ENCODE measurements at places on chromosomes 13 and 19. TPM values are rescaled to one million over a fixed set of nuclear protein-coding genes. Genes with fewer than 3 reads are reported as not detected.

GRCh38 chr13:114055766-114056165, 76.7 kb downstream of the RASA3 start:
- DNase-seq = no peak

DNA sequence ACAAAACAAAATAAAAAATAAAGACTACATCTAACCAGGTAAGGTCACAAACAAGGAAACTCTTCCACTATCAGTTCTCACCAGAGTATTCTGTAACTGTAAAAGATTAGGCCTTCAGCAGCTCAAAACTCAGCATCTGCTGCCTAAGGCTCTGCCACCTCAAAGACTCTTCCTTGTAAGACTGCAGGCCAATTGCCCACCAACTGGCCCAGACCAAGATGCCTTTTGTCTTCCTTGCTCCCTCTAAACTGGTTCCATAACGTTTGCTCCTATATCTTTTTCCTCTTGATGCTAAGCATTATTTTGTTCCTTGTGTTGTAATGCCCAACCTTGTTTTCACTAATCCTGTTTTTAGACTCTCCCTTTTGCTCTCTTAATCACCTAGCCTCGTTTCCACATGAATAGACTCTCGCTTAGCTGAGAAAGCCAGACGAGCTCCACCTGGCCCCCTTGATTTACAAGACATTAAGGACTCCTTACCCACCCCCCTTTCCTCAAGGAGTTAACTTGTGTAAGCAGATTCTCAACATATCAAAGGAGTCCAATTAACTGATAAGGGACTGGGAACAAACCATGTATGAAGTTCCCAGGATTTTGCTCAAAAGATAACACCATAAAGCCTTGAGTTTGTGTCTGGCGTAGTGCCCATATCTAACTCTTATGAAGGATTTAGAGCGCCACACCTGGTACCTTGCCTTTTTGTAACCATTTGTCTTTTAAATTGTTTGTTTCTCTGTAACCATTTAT, 1.5 kb downstream of the ZNF814 start:
- no peak for DNase-seq

- no peak for DNase-seq
Measured at GRCh38 chr13:110272651-110273050, 34.3 kb downstream of the COL4A1 start.

GRCh38 chr13:78317030-78317429, 286.3 kb downstream of the POU4F1 start:
- no peak for DNase-seq

DNA sequence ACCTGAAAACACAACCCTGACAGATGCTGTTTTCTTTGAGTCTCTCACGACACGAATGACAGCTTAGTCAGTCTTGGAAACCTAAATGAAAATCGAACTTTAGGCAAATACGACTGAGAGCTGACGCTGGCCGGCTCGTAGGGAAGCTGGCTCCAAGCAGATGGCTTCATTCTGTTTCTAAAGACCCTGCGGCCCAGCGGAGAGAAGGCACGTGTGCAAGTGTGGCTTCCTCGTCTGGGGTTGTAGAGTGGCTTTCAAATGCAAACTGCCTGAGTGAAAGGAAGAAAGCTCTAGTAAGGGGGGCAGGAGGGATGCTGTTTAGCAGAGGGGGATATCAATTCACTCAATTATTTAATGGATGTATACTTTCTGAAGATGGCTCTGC, 26.1 kb upstream of the TIMM44 start:
- DNase-seq = no peak

GRCh38 chr13:27918041-27918917, 1.5 kb upstream of the PDX1 start:
- no peak for DNase-seq

GRCh38 chr13:22848539-22849052, 332.2 kb upstream of the SGCG start:
- no peak for DNase-seq

DNA sequence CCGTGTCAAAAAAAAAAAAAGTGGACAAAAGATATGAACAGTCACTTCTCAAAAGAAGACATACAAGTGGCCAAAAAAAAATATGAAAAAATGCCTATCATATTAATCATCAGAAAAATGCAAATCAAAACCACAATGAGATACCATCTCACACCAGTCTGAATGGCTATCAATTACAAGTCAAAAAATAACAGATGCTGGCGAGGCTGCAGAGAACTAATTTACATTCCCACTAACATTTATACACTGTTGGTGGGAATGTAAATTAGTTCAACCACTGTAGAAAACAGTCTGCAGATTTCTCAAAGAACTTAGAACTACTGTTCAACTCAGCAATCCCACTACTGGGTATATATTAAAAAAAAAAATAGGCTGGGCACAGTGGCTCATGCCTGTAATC, 26.5 kb upstream of the FOXO1 start:
- no peak for DNase-seq

DNA sequence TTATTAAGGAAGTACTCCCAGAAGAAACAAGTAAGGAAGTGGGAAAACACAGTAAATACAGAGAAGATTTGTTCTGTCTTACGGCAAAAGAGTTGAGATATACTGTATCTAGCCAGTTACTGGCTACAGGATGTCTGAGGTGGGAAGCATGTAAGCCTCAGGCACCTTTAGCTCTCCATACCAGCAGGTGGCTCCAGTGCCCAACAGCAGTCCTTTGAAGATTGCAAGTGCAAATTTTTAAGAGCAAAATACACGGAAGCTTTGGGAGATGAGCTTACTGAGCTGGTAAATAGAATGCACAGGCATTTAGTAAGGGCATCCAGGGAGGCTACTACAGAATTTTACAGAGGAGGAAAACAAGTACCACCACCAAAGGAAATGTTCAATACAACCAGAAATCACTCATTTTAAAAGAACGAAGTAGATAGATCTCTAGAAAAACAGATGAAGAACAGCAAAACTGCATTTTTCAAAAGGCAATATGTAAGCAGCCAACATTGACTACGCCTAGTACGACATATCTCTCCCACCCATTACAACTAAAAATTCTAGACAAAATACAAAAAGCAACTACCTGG, 57.9 kb upstream of the VSTM2B start:
- DNase-seq = peak; percentile 76

- DNase-seq = no peak
Measured at GRCh38 chr13:77863144-77863543, 55.5 kb downstream of the EDNRB start.

- DNase-seq = no peak
Measured at GRCh38 chr13:23231241-23231640, 50.5 kb downstream of the SGCG start.

DNA sequence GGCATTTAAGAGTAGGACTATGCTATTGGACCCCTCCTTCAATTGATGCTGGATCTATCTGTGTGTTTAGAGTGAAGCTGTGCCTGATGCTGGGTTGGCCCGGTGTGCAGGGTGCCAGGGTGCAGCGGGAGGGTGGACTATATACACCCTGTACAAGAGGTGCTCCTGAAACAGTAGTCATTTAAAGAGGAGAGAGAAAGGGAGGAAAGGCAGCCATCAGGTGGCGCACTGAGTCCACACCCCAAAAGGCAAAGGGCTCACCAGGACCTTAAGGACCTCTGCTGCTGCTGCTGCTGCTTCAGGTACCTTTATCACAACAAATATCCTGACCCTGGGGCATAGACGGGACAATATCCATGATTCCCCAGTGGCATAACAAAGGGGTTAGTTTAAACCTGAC, 39.4 kb downstream of the ZNF136 start:
- DNase-seq = peak; percentile 79

DNA sequence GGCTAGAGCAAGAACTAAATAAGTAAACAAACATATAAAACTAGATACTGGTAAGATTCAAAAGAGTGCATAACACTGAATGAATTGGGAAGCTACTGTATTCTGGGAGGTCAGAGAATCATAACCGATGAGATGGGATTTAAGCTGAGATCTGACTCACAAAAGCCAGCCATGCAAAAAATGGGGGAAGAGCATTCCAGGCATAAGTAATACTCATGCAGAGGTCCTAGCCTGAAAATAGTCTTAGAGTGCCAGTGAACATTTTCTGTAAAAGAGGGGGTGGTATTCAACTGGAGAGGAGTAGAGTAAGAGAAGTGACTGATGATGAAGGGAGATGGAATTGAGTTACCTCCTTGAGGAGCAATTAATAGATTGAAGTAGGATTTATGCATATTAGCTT, 872.0 kb upstream of the GPC6 start:
- no peak for DNase-seq

- DNase-seq = peak; percentile 74
Measured at GRCh38 chr13:49421391-49421790, 22.5 kb downstream of the CAB39L start.

DNA sequence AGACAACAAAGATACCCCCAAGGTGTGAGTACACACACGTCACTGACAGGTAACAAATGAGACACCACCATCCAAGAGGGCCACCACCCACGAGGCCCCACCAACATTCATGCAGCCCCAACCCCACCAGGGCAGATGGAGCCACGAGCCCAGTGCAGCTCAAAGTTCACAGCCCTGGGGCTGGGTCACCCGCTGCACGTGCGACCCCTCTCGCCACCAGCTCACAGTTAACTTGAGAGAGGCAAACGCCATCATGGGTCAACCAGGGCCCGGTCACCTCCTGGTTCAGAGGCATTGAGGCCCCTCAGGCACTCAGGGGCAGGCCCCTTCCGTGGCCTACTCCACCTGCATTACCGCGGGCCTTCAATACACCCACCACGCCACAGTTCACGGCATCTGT, 49.8 kb downstream of the EPS15L1 start:
- no peak for DNase-seq

DNA sequence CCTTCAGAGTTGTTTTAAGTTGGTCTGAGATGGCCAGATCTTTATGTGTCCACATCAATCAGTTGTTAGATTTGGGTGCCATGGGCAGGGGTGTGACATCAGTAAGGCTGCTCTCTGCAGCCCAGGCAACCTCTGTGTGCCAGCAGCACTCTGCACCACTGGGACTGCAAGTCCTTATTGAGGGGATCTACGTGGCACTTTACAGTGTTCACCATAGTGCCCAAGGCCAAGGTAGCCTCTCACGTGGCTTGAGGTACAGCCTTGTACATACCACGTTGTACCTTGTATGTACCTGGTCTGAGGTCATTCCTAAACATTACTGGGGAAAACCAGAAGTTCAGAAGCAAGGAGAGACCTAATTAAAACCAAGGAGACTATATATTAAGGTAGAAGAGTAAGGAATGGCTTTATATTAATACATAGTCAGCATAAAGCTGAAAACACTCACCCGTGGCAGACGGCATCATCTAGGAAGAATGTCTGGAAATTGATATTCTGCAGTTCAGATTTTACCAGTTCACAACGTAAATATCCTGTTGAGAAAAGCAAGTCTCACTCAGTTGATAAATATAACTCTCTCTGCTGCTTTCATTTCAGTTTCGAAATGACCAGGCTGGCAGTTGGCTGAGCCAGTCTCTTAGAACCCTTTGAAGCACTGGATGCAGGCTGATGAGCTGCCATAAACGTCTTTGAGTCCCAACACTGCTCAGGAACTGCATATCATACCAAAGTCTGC, 128.8 kb downstream of the ZDHHC20 start:
- DNase-seq = peak; percentile 68

GRCh38 chr13:97392020-97392419, 41.9 kb upstream of the RAP2A start:
- no peak for DNase-seq

- DNase-seq = no peak
Measured at GRCh38 chr13:49740870-49741269, 49.6 kb upstream of the EBPL start.

GRCh38 chr13:25046985-25047511, 48.9 kb upstream of the PABPC3 start:
- DNase-seq = no peak

- no peak for DNase-seq
Measured at GRCh38 chr13:93226065-93226622, 463 bp upstream of the GPC6 start.

GRCh38 chr19:41457241-41457640, 14.3 kb downstream of the ERICH4 start:
- DNase-seq = peak; percentile 81

DNA sequence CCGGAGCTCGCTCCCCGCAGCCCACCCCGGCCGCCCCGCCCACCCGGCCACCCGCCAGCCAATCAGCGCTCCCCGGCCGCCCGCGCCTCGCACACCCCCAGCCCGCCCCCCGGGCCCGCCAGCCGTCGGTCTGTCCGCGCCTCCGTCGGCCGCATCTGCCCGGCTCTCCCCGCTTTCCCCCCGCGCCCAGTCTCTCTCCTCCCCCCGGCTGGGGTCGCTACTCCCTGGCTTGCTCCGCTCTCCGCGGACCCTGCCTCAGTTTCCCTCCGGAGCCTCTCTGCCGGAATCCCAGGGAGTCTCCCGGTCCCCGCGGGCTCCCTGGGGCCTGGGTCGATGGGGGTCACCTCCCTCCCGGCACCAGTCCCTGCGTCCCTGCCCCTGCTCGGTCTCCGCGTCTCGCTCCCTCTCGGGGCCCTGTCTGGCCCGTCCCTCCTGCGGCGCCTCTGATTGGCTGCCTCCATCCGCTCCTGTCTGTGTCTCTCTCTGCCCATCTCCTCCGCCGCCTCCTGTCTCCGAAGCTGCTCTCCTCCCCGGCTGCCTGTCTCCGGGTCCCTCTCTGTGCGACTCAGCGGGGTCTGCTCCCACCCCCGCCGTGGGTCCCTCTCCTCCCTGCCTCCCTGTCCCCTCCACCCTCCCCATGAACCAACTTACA, 484 bp downstream of the IL11 start:
- peak; percentile 73 for DNase-seq

Gene GRIN2D
- total RNA-seq = 0.26 TPM

Gene PTGIR
- 194 TPM for total RNA-seq

Gene S1PR4
- total RNA-seq = 43.7 TPM

Gene PODNL1
- not detected for total RNA-seq

Gene PLK5
- not detected for total RNA-seq

Gene CCDC97
- total RNA-seq = 30.4 TPM

Gene JSRP1
- 0.91 TPM for total RNA-seq

Gene PRTN3
- total RNA-seq = not detected

Gene ZNF837
- 1.1 TPM for total RNA-seq

Gene MBD3L2
- not detected for total RNA-seq

Gene PRRG2
- total RNA-seq = 1.0 TPM

Gene SIGLEC9
- total RNA-seq = 0.52 TPM

Gene KIR3DL1
- not detected for total RNA-seq

Gene KL
- total RNA-seq = 0.75 TPM

Gene PSG7
- not detected for total RNA-seq

Measured in activated CD4-positive, alpha-beta T cell treated with anti-CD3 and anti-CD28 coated beads, Interleukin-2, amount 10 ng/mL, durations not matched to agents 24 days and 14 days (primary cell).